ENCODE measurements at places on chromosomes 1 and 21.
A peak's percentile ranks its signal among the peaks of the same experiment; 100 is the strongest.

DNA sequence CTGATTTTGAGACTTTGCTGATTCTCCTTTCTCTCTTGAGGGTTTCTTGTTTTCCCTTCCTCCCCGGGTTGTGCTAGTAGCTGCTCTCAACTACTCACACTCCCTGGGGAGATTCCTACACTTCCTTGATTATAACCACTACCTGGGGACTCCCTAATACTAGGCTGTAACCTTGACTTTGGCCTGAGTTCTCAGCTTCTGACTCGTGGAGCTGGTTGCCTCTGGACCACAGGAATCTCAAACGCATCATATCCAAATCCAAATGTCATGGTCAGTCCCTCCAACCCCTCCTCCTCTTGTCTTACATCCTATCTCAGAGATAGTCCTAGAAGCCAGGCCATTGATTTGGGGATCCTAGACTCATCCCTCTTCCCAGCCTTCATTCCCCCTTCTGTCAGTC, 12.0 kb downstream of the MOV10 start:
- DNase-seq, result no peak

DNA sequence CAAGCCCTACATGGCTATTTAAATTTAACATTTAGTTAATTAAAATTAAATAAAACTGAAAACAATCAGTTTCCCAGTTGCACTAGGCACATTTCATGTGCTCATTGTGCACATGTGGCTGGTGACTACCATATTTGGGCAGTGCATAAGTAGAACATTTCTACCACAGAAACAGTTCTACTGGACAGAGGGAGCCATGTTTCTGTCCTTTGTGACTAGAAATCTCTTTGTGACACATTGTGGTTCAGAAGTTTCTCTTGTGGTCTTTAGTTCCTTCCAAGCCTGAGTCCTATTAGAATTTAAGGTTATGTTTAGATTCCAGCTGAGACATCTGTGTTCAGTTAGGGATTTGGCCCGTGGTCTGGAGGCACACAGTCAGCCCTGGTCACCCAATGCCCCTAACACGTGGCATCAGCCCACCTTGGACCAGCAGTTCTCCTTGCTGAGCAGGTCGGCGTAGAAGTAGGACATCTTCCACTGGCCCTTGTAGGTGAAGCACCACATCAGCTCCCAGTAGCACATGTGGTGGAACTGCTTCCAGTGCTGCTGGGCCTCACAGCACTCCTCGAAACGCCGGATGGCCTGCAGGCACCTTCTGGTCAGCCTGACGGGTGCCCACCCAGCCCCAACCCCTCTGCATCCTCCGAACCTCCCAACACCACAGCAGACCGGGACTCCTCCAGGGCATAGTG, 29.1 kb downstream of the TTC39A start:
- no peak for DNase-seq

DNA sequence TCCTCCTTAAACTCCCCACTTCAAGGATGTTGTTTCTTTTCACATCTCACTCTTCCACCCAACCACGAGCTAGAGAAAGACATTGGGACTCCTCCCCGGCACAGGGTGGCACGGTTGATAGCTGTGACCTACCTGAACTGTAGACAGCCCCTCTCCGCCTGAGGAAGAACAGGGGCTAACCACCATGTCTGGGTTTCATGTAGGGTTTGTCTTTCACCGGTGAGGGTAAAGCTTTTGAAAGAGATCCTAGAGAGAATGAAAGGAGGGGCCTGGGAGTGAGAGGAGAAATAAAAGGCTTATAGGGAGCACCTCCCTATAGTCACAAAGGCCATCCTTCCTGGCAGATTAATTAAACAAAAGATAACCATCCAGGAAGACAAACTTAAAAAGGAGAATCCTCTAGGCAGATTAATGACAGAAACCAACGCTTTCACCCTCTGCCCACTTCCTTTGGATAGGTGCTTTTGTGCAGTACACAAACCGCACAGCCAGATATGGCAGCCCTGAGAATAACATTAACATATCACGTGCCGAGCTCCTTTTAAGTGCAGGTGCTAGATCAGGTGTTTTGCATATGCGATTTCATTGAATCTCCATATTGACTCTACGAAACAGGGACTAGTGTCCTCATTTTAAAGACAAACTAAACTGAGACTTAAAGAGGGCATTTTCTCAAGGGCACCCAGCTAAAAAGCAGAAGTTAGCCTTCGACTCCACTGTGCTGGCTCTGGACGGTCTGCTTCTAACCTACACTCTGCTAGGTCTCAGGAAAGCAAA, 178.1 kb upstream of the RUNX1 start:
- DNase-seq, result peak; percentile 70

- no peak for DNase-seq
These were observed 3.3 kb upstream of the KIF21B start for GRCh38 chr1:201026836-201027235.

DNA sequence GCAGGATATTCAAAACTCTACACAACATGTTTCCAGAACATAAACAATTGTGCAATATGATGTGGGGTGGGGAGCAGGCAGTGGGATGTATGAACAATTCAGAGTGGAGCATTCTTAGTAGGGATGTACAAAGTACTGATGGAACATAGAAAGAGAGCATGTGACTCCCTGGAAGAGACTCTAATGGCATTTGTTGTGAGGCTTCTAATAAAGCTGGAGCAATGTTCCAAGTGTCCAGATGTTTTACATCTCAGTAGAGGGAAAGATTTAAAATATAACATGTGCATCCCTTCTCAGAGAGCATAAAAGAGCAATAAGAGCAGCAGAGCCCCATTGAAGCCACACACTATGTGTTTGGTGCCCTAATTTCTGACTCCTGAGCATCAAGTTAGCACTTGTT, 116.5 kb downstream of the BRINP2 start:
- DNase-seq, result no peak

DNA sequence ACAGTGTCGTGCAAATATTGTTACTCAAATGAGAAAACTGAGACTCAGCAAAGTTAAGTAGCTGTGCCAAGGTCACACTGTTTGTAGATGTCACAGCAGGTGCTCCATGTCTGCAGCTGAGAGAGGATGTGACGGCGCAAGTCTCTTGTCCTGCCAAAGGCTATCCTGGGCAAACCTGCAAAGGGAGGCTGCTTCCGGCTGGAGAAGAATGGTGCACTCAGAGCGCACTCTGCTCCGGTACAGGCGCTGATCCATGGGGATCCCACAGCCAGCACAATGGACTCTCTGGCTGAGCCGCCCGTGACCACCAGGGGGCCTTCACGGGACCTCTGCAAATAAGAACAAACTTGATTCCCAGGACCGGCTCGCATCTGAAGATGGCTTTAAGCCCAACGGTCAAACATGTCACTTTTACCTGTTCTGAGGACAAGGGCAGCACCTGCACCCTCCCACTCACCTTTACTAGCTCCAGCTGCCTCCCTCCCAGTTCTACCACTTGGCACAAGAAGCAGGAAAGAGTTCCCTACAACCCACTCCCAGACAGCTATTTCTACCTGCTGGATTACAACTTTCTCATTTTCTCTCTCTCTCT, 21.9 kb downstream of the RD3 start:
- peak; percentile 17 for DNase-seq

GRCh38 chr1:76830373-76830772, 36.9 kb upstream of the ST6GALNAC5 start:
- no peak for DNase-seq

DNA sequence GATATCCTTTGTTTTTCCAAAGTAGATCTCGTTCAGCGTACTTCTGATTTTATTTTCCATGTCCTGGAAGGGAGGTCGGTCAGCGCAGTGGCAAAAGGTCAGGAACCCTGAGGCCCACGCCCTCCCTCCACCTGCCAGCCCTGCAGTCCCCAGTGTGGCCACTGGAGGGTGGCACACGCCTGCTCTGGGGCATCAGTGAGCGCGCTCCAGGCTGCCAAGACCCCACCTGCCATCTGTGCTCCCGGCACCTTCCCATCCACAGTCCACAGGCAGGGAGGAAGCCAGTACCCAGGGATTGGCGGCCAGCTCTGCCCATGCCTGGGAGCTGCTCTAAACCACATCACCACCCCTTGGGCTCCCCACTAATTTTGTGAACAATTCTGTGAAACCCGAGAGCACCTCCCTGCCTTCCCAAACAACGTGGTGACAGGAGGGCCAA, 32.3 kb downstream of the SLC66A1 start:
- peak; percentile 15 for DNase-seq

GRCh38 chr1:182147136-182147820, 85.8 kb upstream of the ZNF648 start:
- no peak for DNase-seq

- no peak for DNase-seq
These were observed 105.6 kb upstream of the USH2A start for GRCh38 chr1:216528816-216529215.

- no peak for DNase-seq
These were observed 29.4 kb downstream of the FRRS1 start for GRCh38 chr1:99737016-99737415.

DNA sequence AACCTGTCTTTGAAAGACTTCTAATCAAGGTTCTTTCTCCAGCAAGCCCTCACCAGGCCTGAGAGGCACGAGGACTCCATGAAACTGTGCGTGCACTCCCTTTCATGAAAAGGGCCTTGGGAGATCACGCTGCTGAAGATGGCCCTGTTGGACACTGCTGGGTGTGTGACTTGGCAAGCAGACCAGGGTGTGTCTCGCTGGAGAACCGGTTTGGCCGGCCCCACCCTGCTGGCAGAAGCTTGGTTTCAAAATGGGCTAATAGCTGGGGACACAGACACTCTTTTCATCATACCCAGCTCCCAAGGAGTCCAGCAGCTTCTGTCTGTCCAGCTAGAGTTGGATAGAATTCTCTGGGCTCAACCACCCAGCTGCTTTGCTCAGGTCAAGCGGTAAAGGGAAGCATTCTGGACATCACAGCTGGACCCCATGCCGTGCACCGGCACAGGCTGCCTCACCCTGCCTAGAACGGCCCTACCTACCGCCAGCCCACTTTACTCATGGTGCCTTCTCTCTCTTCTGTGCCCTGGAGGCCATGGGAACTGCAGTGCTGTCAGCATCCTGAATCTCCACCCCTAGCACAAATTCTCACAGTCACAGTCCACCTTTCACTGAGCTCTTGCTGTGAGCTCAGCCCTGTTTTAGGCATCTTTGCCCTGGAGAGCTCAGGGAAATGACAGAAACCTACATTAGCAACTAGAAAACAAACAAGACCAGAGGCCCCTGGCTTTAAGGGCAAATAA, 24.6 kb downstream of the PKP1 start:
- DNase-seq, result no peak

GRCh38 chr1:87549738-87550137, 221.1 kb downstream of the LMO4 start:
- DNase-seq, result no peak

GRCh38 chr1:157723157-157723556, 22.6 kb upstream of the FCRL3 start:
- no peak for DNase-seq

GRCh38 chr1:22132517-22133235, 10.2 kb downstream of the WNT4 start:
- DNase-seq, result no peak

Data from CD4-positive, alpha-beta T cell treated with Interleukin-6 at 100 ng/mL for 8 hours (primary cell).